ENCODE measurements at places on chromosomes 2 and 18.

DNA sequence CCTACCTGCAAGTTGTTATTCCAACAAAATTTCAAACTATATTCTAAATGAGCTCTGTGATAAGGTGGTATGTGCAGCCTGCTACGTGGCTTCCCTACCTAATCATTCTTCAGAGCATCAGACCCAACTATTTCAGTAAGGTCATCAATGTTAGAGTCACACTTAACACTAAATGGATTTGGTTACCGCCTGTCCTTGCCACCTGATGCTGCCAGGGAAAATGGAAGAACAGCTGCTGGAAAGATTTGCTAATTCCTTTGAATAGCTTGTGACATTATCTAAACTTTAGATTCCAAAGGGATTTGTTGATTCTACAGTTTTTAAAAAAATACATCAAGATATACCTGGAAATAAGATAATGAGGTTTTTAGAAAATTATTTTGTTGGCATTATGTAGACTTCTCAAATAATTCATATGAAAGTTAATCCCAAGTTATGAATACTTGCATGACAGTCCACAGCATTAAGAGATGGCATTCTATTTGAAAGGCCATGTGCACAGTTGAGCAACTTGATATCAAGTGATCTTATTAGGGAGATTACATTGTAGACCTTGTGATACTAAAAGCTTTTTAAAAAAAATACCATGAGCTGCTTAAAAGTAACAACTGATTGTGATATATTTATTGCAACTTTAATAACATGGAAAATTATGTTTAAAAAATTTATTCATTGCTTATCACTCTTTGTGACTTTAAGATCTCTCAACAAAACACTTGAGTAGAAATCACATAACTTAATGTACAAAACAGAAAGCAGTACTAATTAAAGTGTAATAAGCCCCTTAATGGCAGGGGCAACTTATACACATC is 98.3 kb upstream of the UGP2 start:
- no peak for DNase-seq

DNA sequence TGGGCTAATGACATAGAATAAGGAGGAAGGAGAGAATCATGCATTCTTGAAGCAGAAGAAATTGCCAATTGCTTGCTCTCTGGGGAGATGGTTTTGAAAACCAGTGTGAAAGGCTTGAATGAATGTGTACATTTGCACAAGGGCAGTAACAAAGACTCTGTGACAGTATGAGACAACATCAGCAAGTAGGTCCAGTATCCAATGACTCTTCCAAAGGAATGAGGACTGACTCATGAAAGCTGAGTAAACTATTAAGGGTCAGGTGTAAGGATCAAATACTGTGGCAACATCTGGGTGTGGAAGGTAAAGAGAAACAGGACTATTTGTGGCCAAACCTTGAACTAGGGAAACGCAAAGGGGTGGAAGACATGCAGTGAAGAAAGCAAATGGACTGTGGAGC is 886.0 kb upstream of the CHAC2 start:
- peak; percentile 3 for DNase-seq

DNA sequence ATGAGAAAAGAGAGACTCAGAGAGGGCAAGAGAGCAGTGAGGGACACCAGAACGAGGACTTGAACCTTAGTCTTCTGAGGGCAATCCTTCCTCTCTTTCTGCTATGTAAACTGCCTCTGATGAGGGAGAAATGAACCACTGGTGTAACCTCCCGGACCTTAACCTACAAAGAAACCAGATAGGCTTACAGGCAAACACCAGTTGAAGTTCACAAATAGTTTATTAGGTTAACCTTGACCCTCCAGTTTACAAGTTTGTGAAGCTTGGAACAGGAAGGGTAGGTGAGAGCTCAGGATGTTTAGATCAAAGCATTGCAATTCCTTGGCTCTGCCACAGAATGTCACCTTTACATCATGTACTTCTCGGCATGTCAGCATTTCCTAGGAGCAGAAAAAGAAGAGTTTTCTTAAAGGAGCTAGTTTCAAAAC is 486.4 kb upstream of the SPRED2 start:
- DNase-seq: peak; percentile 35

DNA sequence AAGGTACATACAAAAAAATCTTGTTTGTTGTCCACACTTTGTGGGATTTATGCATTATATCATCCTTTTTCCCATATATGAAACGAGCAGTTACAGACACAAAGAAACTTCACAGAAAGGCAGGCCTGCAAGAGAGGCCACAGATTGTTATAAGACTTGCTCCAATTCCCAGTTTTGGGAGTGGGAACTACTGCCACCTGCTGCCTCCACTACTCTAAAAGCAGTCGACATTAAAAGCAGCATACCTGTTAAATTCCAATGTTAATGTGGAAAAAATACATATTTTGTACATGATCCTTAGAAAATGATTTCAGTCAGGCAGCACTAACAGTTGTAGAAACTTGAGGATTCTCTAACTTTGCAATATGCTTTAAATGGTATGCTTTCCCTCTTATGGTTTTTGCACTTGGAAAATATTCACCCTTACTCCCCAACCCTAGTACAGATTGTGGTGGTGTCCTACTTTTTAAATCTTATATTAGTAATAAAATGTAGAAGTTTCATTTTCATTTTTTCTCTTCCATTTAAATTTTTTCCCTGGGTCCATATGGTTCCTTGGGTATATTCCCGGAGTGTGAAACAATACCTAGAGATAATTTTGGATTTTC is 37.9 kb downstream of the SLC38A11 start:
- DNase-seq: no peak

GRCh38 chr2:199307461-199307860 is 150.3 kb downstream of the SATB2 start:
- DNase-seq: no peak

DNA sequence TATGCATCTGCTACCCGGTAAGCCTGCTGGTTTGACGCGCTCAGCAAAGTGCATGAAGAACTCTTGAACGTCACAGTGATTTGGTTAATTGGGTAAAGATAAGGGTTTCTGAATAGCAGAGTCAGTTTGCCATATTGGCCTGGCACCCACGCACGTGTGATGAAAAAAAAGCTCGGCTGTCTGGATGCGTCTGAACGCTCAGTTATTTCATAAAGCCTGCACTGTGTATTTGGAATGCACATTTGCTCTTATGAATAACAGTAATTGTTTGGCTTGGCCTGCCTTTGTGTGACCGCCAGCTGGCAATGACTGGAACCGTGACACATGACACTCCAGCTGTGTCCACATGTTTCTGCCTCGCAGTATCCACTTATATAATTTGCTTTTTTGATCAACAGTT is 129.2 kb upstream of the MEIS1 start:
- no peak for DNase-seq

Data from HuH-7 (cell line).